Stimulated activated CD4-positive, alpha-beta T cell treated with anti-CD3 and anti-CD28 coated beads, Interleukin-1b, Interleukin-23, amount 100 ng/mL, for 1 hour (primary cell): ENCODE measurements at places on chromosomes 2 and 18.

- no peak for DNase-seq
These were observed 9.8 kb downstream of the MCEE start for GRCh38 chr2:71120195-71120594.

DNA sequence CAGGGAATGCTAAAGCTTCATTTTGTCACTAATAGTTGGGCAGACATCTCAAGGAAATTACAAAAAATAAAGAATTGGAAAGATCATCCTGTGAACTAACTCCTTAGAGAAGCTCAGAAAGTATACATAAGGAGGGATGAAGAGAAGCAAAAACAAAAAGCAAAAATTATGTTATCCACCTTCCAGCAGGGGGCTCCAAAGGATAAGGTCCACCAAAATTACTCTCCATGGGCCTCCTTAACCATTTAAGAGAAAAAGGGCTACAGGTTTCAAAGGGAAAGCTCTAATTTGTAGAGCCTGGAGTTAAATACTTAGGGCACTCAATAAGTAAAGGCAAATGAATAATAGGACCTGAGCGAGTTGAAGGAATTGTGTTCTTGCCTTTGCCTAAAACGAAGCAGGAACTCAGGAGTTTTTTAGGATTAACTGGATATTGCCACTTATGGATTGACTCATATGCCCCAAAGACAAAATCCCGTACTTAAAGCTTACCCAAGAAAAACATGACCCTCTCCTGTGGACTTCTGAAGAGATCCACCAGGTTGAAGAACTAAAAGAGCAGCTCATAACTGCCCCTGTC lies 1167.9 kb downstream of the DSC3 start:
- DNase-seq, result no peak

DNA sequence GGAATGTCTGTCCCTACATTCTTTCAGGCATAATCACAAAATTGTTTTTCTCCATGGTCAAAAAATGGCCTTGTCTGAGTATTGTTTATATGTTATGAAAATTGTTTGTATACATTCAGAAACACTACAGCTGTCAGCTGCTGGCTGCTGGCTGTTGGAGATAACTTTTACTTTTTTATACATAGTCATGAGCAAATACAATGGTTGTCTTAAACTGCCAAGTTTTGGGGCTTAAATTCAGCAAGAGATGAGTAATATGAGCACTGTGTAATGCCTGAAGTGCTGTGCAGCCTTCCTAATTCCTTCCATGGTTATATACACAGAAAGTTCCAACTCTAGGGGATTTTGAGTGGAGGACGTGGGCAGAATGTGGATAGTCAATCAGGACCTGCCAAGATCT lies 168.9 kb upstream of the RMP24 start:
- no peak for DNase-seq

DNA sequence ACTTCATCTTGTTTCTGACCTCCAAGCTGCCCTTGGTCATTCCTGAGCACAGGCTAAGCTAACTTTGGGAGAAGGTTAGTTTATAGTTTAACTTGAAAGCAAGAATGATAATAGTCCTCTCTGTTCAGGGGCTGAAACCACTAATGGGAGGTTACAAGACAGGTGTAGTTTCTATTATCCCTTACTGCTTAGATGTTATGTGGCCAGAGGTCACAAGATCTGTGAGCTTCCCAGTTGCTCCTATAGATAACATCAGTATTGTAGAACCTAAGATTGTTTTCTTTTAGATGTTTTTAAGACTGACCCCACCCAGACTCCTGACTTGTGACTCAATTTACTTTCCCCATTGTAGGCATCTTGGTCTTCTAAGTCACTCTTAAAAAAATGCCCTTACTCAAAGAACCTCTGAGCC lies 94.8 kb upstream of the LPIN2 start:
- DNase-seq, result no peak

DNA sequence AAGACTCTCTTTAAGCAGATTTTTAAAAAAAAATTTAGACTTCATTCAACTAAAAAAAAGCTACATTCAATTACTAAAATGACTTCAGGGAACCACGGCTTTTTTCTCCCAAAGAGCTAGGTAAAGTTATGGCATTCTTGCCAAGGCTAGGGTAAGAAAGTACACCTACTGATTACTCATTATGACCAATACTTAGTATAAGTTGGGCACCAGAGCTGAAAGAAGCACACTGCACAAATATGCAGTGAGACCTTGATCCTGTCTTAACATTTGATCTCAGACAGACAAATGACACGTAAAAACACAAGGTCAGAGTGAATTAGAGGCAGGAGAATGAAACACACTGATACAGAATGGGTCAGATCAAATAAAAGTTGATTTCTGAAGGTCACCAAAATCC lies 88.7 kb downstream of the THADA start:
- DNase-seq, result no peak

- no peak for DNase-seq
These were observed 364.4 kb upstream of the ID2 start for GRCh38 chr2:8317418-8317817.

DNA sequence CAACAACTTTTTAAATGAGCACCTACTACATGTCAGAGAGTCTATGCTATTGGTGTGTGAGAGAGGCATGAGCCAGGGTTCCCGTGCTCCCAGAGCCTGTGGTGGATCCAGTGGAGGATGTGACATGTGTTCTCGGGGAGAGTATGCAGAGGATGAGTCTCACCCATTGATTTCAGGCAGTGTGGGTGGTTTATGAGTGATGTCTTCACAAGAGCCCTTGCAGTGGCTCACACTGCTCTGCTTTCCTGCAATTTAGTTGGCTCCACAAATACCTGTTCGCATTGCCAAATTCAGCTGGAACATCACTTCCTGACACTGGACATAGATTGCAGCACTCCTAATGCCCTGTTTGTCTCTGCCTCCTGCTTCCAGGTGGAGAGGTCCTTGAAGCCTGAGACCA lies 243.6 kb upstream of the CXCR4 start:
- no peak for DNase-seq

DNA sequence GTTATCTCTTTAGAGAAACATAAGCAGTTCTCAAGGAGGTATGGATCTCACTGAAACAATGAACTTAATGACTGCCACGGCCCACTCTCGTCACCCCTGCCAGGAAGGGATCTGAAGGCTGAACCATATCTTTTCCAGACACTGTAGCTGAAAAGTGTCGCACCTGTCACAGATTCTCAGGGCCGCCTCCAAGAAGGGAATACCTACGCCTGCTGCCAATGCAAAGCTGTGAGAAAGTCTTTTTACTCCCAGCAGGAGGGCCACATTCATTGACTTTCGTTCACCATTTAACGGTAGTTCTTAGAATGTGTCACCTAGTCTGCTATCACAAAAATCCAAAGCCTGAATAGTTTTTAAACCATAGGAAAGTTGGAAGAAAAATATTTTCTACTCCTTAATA lies 66.7 kb upstream of the SH3BP4 start:
- DNase-seq, result no peak
